ENCODE measurements at places on chromosomes 5 and 9. TPM values are rescaled to one million over a fixed set of nuclear protein-coding genes. Genes with fewer than 3 reads are reported as not detected.
A peak's percentile ranks its signal among the peaks of the same experiment; 100 is the strongest.

The OR1L6 gene
- total RNA-seq: not detected

The PPP3R2 gene
- total RNA-seq: not detected

The ZNF483 gene
- 0.44 TPM for total RNA-seq

The TEX48 gene
- not detected for total RNA-seq

DNA sequence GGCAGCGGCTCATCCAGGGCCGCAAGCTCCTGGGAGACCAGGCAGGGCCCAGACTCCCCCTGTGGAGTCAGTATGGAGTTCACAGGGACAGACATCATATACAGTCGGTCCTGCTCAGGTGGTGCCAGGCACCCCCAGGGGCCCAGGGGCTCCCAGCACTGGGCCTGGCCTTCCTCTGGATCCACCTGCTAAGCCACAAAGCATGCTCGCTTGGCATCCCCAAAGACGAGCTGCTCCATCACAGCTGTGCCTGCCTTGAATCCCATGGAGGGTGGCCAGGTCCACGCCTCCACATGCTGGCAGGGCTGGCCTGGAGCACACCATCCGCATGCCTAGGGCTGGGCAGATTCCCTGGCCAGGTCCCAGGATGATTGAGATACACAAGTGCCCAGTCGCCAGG is 4.6 kb downstream of the BICD2 start:
- H3K4me1 ChIP-seq: no peaks in the 10 kb centered on the region
- H3K4me3 ChIP-seq: no peak overlapping the region
- DNase-seq: peak; percentile 86
- H3K36me3 ChIP-seq: no peaks in the 10 kb centered on the region
- no peak overlapping the region for H3K27ac ChIP-seq

- H3K4me1 ChIP-seq: no peaks in the 10 kb centered on the region
- H3K27me3 ChIP-seq: no peaks in the 10 kb centered on the region
- H3K4me3 ChIP-seq: no peak overlapping the region
- H3K36me3 ChIP-seq: no peaks in the 10 kb centered on the region
- no peak for DNase-seq
- no peak overlapping the region for H3K27ac ChIP-seq
These were observed 40.6 kb upstream of the CPLX2 start for GRCh38 chr5:175830586-175831300.

- H3K4me3 ChIP-seq: no peak overlapping the region
- no peaks in the 10 kb centered on the region for H3K4me1 ChIP-seq
- H3K27ac ChIP-seq: no peak overlapping the region
- H3K36me3 ChIP-seq: no peaks in the 10 kb centered on the region
- no peaks in the 10 kb centered on the region for H3K27me3 ChIP-seq
These were observed 1.4 kb upstream of the RANBP17 start for GRCh38 chr5:170860415-170860814.

- no peaks in the 10 kb centered on the region for H3K36me3 ChIP-seq
- DNase-seq: no peak
- H3K4me1 ChIP-seq: no peaks in the 10 kb centered on the region
- H3K27me3 ChIP-seq: no peaks in the 10 kb centered on the region
These were observed 19.4 kb downstream of the ENHO start for GRCh38 chr9:34503406-34503805.

- no peaks in the 10 kb centered on the region for H3K36me3 ChIP-seq
- H3K4me1 ChIP-seq: peaks cover 3% of the 10 kb centered on the region
- H3K27ac ChIP-seq: no peak overlapping the region
- H3K27me3 ChIP-seq: no peaks in the 10 kb centered on the region
- no peak overlapping the region for H3K4me3 ChIP-seq
- peak; percentile 66 for DNase-seq
These were observed 62.4 kb upstream of the UBAC1 start for GRCh38 chr9:136023410-136024225.

GRCh38 chr9:128043467-128043868 is 23.7 kb downstream of the NAIF1 start:
- no peak overlapping the region for H3K4me3 ChIP-seq
- H3K27ac ChIP-seq: peak overlapping the region; percentile 53
- DNase-seq: peak; percentile 64

Data from right lobe of liver (tissue), 6 donors.